Psoas muscle (tissue), 8 donors: ENCODE measurements at places on chromosomes 12 and 14. TPM values are rescaled to one million over a fixed set of nuclear protein-coding genes. Genes with fewer than 3 reads are reported as not detected.

- DNase-seq = peak; percentile 88
Measured at GRCh38 chr14:33938131-33938949, 12.5 kb downstream of the EGLN3 start.

NCKAP5L gene
- polyA plus RNA-seq = 7.8 TPM

DNA sequence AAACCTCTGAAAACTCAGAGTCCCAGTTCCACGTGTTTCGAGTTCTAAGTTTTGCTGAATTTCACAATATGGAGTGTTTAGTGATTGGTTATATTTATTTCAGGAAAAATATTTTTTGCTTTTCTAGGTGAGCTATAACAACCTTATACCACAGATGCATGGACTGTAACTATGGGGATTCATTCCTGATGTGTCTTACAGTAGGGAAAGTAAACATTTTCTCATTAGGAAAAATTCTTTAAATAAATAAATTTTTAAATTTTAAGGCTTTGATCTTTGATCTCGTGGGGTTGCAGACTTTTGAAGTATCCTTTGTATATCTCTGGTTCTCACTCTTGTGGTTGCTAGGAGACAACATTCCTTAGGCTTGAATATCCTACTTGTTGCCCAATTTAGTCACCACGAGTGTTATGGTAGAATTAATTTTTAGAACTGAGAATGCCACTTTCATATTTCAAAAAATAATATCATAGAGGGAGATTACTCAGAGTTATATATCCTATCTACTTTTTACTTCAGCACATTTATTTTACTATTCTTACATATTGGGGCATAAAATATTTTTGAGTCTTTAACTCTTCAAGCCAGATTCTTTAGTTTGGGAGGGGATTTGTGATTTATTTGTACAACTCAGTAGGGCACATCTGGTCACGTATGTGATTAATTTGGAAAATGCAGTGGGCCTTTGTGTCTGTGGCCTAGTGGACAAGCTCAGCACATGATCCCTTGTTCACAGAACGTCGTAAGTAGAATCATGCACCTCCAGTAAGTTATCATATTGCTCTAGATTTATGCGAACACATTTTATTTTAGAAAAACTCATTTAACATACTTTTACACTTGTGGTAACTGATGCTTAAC, 224.0 kb downstream of the TTC6 start:
- no peak for DNase-seq

DNA sequence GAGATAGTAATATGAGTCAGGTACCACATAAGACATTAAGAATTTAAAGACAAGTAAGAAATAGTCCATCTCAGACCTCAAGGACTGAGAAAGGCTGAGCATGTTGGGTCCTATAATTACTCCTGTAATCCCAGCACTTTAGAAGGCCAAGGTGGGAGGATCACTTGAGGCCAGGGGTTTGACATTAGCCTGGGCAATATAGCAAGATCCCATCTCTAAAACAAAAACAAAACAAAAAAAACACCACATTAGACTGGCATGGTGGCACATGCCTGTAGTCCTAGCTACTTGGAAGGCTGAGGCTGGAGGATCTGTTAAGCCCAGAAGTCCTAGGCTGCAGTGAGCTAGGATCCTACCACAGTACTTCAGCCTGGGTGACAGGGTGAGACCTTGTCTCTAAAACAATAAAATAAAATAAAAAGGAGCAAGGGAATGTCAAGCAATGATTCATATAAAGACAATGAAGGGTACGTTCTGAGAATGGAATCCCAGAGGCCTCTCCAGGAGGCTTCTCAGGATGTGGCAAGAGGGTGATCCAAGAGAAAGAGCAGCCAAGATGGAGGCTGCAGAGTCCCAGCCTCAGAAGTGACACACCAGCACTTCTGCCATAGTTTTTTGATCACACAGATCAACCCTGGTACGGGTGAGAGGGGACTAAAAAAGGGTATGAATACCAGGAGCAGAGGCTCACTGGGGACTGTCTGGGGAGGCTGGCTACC, 206.4 kb downstream of the CRADD start:
- no peak for DNase-seq

DNA sequence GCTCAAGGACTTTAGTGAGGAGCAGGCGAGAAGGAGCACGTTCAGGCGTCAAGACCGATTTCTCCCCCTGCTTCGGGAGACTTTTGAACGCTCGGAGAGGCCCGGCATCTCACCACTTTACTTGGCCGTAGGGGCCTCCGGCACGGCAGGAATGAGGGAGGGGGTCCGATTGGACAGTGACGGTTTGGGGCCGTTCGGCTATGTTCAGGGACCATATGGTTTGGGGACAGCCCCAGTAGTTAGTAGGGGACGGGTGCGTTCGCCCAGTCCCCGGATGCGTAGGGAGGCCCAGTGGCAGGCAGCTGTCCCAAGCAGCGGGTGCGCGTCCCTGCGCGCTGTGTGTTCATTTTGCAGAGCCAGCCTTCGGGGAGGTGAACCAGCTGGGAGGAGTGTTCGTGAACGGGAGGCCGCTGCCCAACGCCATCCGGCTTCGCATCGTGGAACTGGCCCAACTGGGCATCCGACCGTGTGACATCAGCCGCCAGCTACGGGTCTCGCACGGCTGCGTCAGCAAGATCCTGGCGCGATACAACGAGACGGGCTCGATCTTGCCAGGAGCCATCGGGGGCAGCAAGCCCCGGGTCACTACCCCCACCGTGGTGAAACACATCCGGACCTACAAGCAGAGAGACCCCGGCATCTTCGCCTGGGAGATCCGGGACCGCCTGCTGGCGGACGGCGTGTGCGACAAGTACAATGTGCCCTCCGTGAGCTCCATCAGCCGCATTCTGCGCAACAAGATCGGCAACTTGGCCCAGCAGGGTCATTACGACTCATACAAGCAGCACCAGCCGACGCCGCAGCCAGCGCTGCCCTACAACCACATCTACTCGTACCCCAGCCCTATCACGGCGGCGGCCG, 1.1 kb downstream of the PAX9 start:
- no peak for DNase-seq

- no peak for DNase-seq
Measured at GRCh38 chr12:77124767-77125166, 59.4 kb upstream of the E2F7 start.

DCP1B gene
- 1.7 TPM for polyA plus RNA-seq

- DNase-seq = no peak
Measured at GRCh38 chr14:96727491-96727890, 69.7 kb upstream of the VRK1 start.

DNA sequence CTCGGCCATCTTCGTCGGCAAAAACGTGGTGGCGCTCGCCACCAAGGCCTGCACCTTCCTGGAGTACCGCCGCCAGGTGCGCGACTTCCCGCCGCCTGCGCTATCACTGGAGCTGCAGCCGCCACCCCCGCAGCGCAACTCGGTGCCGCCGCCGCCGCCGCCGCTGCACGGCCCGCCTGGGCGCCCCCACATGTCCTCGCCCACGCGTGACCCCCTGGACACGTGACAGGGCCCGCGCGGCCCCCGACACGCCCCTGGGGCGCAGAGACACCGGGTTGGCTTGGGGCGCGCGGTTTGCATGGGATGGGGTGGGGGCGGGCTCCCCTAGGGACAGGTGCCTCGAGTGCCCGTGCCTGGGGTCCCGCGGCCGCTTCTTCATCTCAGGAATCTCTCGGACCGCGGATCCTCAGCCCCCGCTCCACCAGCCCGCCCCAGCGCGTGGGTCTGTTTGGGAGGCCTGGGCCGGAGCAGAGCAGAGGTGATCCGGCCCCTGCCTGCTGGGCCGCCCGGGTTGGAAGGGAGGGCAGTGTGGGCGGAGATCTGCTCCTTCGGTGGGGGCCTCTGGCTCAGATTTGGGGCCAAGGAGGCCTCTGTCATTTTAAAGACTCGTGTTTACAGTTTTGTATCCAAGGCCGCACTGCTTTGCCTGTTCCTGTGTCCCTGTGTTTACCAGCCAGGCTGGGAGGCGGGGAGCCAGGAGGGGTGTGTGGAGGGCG, 3.3 kb downstream of the TMEM121 start:
- no peak for DNase-seq

DHRS2 gene
- polyA plus RNA-seq = 0.55 TPM

GRCh38 chr12:12541782-12542181, 20.9 kb downstream of the DUSP16 start:
- no peak for DNase-seq

DNA sequence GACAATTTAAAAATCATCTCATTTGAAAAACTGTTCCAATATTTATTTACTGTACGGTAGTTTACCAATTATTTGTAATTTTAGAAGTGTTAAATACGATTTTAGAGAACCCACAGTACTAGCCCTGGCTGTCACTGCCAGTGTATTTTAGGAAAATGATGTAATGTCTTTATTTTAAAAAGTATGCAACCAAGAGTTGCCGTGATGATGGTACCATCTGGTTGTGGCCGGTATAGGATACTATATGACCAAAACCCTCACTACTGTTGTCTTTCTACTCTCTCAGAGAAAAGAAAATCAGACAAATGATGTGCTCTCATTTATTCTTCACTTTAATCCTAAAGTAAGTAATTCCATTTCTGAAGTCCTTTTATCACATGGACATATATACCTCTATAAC, 395.0 kb downstream of the FOXG1 start:
- DNase-seq = no peak

DNA sequence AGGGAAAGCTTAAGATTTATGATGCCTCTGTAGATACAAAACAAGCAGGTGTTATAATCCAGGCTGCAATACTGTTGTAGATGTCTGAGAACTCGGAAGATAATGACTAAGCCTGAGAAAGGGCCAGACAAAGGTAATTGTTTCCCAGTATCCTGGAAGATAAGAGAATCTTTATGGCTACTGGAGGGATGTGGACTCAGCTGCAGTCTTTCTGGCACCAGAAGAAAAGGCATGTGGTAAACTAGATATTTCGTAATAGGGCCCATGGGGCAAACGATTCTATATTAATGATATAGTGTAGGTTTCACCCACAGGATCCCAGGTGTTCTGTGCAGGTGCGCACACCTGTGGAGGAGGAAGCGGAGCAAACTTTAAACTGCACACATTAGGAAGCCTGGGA, 9.2 kb upstream of the APOLD1 start:
- DNase-seq = no peak

DNA sequence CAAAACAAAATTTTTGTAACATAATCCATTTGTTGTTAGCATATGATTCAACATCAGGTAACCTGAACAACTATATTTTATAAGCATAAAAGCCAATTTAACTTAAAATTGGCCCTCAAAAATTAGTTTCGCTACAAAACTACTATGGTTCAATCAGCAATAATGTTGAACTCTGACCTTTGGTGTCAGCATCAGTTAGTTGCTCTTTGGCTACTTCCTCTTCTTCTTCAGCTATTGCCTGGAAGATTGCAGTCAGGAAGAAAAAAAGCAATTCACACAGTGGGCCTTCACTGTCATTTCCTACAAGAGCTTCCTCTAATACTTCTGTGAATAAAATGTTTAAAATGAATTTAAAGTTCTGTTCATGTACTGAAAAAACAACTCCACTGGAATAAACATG, 78.2 kb upstream of the CFL2 start:
- DNase-seq = no peak

DNA sequence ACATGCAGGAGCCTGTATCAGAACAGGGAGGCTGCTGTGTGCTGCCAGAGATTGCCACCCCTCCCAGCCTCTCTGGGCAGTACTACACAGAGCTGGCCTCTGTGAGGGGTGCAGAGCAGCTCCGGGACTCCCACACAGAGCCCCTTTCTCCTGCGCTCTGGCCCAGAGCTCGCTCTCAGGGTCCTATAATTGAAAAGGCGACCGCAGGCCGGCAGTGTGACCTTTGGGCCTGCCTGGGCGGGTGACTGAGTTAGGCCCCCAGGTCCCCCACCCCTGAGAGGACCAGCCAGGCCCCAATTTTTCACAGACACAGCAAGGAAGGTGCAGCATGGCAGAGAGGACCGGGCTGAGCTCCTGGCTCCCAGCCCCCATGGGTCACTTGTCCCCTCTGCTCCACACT, 136.4 kb downstream of the ZFP36L1 start:
- no peak for DNase-seq

GRCh38 chr14:68285421-68286179, 466.0 kb downstream of the RAD51B start:
- no peak for DNase-seq

DNA sequence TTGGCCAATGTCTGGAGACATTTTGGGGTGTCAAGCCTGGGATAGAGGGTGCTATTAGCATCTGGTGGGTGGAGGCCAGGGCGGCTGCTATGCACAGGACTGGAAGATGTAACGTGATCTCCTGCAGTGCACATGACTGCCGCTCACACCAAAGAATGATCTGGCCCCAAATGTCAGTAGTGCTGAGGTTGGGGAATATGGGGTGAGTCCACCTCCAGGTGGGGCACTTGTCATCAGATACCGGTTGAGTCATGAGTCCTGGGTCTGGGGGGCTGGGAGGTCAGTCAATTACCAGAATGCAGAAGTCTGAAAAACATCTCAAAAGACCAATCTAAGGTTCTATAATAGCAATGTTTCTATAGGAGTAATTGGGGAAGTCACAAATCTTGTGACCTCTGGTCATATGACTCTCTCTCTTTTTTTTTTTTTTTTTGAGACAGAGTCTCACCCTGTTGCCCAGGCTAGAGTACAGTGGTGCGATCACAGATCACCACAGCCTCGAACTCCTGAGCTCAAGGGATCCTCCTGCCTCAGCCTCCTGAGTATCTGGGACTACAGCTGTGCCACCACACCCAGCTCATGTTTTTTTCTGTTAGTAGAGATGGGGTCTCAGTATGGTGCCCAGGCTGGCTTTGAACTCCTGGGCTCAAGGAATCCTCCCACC, 6.0 kb upstream of the SDSL start:
- DNase-seq = no peak

TAS2R8 gene
- not detected for polyA plus RNA-seq

GRCh38 chr14:73903028-73903427, 16.4 kb downstream of the ZNF410 start:
- DNase-seq = no peak

SLC7A7 gene
- 0.97 TPM for polyA plus RNA-seq

DNA sequence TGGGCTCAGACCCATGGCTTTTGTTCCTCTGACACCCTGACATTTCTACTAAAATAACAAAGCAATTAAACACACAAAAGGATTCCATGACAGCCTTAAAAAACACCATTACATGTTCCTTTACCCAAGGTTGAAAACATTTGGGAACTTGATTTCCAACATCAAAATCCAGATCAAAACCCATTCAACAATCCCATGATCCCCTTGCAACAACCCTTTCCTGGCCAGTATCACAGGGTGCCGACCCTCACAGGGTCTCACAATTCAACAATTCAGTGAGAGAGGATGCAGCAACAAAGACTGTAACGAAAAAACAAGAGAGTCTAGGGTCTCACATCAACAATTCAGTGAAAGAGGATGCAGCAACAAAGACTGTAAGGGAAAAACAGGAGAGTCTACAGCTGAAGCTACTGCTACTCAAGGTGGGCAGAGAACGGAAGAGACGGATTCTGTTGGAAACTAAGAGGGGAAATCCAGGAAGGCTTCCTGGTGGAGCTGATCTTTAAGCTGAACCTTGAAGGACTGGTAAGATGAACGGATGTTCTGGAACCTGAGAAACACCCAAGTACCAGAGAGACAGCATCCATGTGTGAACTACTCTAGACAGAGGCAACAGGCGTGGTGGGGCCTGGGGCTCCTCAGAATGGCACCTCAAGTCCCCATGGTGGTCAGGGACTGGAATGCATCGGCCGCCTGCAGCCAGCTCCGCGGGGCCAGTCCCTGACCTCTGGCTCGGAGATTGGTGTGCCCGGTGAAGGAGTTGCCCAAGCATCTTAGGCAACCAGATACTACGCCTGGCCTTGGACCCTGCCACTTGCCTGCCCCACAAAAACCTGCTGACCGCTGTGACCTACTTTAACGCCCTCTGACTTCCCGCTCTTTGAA, 22.7 kb upstream of the ZFP36L1 start:
- DNase-seq = peak; percentile 74

- DNase-seq = peak; percentile 10
Measured at GRCh38 chr14:104141621-104142091, 3.3 kb downstream of the KIF26A start.

GRCh38 chr12:87140262-87140661, 884.1 kb upstream of the MGAT4C start:
- no peak for DNase-seq

OVCH1 gene
- polyA plus RNA-seq = 0.18 TPM

SERPINA12 gene
- polyA plus RNA-seq = not detected
